Kidney (tissue), 22 donors: ENCODE measurements at places on chromosomes 1 and 21. TPM values are rescaled to one million over a fixed set of nuclear protein-coding genes. Genes with fewer than 3 reads are reported as not detected.

DNA sequence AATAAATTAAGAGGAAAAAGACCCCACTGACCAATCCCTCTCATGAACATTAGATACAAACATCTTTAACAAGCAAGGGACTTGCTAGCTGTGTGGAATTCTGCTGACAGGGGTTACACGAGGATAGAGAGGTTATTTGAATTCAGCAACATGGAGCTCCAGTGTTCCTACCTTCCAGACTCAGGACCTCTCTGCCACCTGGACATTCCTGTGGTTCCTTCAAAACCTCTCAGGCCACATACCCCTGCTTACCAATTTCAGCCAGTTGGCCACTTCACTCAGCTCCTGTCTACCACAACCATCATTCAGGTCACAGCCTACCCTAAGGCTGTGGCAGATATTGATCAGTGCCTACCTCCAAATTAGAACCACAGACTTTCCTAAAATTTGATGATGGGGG is 147.5 kb downstream of the RRAGC start:
- no peaks in the 10 kb centered on the region for H3K27me3 ChIP-seq
- no peak overlapping the region for H3K4me3 ChIP-seq
- no peaks in the 10 kb centered on the region for H3K36me3 ChIP-seq
- H3K4me1 ChIP-seq: no peaks in the 10 kb centered on the region

DNA sequence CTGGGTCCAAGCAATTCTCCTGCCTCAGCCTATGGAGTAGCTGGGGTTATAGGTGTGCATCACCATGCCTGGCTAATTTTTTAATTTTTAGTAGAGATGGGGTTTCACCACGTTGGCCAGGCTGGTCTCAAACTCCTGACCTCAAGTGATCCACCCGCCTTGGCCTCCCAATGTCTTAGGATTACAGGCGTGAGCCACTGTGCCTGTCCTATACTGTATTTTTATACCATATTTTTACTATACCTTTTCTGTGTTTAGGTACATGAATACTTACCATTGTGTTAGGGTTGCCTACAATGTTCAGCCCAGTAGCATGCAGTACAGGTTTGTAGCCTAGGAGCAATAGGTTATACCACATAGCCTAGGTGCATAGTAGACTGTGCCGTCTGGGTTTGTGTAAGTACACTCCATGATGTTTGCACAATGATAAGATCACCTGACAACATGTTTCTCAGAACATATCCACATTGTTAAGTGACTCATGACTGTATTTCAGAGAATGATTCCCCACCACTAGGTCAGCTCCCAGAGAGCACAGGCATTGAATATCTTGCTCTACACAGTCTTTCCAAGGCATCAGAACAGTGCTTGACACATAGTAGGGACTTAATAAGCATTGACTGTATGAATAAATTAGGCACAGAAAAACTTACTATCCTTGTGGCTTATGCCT is 6.0 kb upstream of the CITED4 start:
- H3K4me1 ChIP-seq: no peaks in the 10 kb centered on the region
- H3K36me3 ChIP-seq: no peaks in the 10 kb centered on the region
- H3K27ac ChIP-seq: no peak overlapping the region
- no peak for DNase-seq
- no peak overlapping the region for H3K4me3 ChIP-seq

- no peak overlapping the region for H3K27ac ChIP-seq
- H3K36me3 ChIP-seq: no peaks in the 10 kb centered on the region
- H3K4me1 ChIP-seq: no peaks in the 10 kb centered on the region
- no peak for DNase-seq
Observed at GRCh38 chr1:30513396-30514136, 209.8 kb downstream of the MATN1 start.

The DSCAM gene
- not detected for total RNA-seq

DNA sequence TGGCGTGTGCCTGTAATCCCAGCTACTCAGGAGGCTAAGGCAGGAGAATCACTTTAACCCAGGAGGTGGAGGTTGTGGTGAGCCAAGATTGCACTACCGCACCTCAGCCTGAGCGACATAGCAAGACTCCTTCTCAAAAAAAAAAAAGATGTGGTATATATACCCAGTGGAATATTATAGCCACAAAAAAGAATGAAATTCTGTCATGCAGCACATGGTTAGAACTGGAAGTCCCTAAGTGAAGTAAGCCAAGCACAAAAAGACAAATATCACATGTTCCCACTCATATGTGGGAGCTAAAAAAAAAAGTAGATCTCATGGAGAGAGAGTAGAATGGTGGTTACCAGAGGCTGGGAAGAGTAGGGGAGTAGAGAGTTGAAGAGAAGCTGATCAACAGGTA is 18.7 kb downstream of the PSMB4 start:
- no peak overlapping the region for H3K27ac ChIP-seq
- H3K4me1 ChIP-seq: no peaks in the 10 kb centered on the region
- no peak overlapping the region for H3K4me3 ChIP-seq
- peaks cover 6% of the 10 kb centered on the region for H3K36me3 ChIP-seq
- no peak for DNase-seq

- no peaks in the 10 kb centered on the region for H3K27me3 ChIP-seq
- H3K4me3 ChIP-seq: no peak overlapping the region
- peak overlapping the region; percentile 51 for H3K27ac ChIP-seq
- DNase-seq: peak; percentile 50
- H3K36me3 ChIP-seq: no peaks in the 10 kb centered on the region
- H3K4me1 ChIP-seq: no peaks in the 10 kb centered on the region
Observed at GRCh38 chr1:40877698-40878097, 15.5 kb upstream of the CITED4 start.

DNA sequence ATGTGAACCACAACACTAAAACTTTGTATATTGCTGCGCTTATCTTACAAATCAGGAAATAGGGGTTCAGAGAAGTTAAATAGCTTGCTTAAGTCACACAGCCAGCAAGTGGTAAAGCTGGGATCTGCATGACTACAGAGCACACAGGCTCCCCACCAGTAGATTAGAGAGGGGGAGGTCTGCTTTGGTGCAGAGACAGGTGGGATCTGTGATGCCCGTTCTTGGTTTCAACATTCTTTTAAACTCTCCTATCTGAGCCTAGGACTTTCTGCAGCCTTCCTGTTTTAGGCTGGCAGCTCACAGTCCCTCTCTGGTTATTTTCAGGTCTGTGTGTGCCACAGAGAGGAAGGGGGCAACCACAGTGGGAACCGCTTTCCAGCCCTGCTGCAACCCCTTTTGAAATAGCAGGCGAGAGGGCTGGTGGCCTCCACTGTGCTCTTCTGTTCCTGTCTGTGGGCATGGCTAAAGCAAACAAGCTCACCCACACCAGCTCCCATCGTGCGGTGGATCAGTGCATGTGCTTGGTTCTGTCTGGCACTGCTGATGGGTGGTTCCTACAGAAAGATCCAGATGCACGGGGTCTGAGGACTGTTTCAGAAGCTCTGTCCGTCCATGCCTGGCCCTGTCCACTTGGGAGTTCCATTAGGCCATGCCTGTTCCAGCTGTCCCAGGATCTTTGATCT is 1.7 kb upstream of the IL6R start:
- H3K36me3 ChIP-seq: no peaks in the 10 kb centered on the region
- no peaks in the 10 kb centered on the region for H3K4me1 ChIP-seq
- H3K27me3 ChIP-seq: peaks cover 4% of the 10 kb centered on the region
- no peak overlapping the region for H3K27ac ChIP-seq
- DNase-seq: no peak
- H3K4me3 ChIP-seq: no peak overlapping the region

- H3K36me3 ChIP-seq: no peaks in the 10 kb centered on the region
- no peak overlapping the region for H3K4me3 ChIP-seq
- H3K4me1 ChIP-seq: no peaks in the 10 kb centered on the region
- DNase-seq: no peak
- H3K27me3 ChIP-seq: no peaks in the 10 kb centered on the region
Observed at GRCh38 chr1:51867479-51868232, 10.9 kb downstream of the NRDC start.
